T1000 (cell line): ENCODE measurements at places on chromosomes 7 and 10.

DNA sequence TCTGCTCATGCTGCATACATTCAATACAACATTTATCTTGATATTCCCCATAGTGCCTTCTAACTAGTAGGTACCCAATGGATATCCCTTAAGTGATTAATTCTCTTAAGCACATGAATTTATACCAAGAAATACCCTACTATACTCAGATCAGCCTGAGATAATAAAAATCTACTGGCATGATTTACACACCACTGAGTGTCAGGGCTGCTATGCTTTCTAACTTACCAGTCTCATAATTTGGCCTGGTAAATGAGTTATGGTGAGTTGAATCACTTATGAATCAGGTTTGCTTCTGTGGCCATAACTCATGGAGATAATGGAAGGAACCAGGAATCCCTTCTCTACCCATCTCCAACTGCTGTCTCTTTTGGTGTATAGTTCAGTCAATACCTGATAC lies 122.8 kb downstream of the THSD7A start:
- DNase-seq, result no peak

DNA sequence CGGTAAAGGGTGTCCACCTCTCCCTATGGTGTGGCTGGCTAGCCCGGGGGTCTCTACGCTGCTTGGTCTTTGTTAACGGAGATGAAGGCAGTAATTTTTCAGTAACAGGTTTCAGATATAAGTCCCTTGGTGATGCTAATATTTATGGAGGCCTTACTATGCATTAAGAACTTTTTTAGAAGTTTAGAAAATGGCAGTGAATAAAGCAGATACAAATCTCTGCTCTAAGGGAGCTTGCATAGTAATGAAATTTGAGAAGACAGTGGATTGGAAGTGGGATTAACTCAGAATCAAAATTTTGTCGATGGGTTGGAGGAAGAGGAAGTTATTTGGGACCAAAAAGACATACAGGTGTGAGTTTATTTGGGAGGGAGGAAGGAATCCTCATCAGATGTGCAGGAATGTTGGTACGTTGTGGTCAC lies 445 bp downstream of the SSBP1 start:
- DNase-seq, result no peak

DNA sequence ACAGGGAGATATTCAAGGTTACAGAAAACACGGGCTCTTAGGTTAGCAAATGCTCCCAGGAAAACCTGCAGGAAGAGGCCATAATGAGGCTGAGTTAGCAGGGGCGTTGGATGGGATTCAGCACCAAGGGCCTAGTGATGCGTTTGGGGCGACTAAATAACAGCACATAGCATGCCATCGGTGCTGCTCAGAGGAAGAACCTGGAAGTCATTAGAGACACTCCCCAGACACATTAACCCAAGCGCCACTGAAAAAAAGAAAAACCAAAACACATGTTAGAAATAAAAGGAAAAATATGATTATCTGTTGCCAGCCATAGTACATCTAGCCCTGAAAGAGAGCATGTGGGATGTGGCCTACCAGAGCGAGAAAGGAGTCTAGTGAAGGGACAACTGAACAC lies 28.8 kb upstream of the OPALIN start:
- DNase-seq, result no peak

DNA sequence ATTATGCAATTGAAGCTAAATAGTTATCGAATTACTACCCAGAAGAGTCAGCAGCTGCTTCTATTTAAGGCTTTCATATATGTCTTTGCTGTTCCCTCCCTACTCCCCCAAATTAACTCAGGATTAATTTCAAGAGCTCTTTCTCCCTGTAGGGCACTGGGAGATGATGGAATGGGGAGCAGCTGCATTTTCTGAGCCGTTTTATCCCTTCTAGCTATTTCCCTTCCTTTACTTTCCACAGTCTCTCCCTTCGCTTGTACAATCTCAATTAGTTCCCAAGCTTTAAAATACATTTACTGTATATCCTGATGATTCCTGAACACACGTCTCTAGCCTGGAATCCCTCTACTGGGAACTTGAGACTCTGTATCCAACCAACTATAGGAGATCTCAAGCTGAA lies 19.8 kb upstream of the TSPAN12 start:
- no peak for DNase-seq

DNA sequence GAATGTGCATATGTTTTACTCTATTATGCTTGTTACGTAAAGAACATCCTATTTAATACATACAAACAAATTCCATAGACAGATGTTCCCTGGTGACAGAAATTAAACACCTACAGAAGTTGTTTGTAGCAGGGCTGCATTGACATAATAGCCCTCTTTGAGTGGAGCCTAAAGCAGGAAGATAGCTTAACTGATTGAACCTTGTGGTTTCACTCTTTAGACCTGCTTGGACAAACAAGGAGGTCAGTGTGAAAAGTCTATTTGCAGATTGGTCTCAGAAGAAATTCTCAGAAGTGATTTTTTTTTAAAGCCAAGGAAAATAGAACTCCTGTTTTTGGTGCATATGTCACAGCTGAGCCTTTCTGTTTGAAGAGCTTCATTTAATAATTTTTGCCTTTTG lies 121.3 kb downstream of the PPP1R9A start:
- DNase-seq, result no peak

GRCh38 chr10:123614888-123615287 lies 51.3 kb upstream of the GPR26 start:
- DNase-seq, result peak; percentile 9

DNA sequence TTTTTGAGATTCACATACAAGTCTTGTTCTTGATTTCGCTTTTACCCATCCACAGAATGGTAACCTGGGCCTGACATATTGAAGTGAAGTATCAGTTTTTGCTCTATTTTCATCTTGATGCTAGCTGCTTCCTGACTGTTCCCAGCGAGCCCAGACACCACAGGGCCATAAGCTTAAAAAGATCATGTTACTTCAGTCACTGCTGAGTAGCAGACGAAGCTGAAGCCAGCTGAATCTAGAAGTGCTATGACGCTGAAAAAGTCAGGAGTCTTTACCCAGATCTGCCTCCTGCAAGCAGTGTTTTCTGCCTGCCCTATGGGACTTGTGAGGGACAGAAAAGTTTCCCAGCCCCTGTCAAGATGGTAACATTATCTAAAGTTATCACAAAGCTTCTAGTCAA lies 2.7 kb upstream of the PRXL2A start:
- no peak for DNase-seq

DNA sequence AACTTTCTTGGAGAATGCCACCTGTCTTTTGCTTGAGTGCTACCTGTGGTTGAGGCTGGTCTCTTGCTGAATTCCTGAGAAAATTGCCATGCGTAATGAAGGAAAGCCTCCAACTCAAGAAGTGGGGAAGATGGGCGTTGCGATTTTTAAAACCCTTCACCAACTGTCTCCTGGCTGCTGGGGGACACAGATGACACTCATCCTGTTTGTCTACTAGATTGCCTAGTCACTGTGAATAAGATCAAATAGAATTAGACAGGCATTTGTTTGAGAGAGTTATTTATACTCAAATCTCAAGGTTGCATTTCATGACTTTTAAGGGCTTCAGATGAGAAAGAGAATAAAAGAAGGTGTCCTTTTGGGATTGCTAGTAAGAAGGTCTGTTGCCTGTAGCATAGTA lies 84.3 kb upstream of the MTPN start:
- no peak for DNase-seq

- no peak for DNase-seq
Measured at GRCh38 chr10:79982362-79982800, 33.5 kb upstream of the SFTPD start.

DNA sequence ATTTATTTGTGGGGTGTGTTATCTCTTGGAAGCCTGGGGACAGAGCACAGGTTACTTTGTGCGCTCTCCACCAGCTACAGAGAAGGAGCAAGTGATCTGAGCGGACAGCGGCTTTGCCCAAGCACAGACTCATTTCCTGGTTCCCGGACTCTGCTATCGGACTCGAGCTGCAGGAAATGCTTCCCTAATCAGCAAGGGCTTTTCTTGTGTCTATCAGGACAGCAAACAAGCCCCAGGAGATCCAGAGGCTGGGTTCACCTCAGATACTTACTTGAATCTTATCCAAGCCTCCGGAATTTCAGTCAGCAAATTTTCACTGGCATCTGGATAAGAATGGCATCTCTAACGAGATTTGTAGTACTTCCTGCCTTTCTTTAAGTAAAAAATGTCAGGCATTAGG lies 27.8 kb downstream of the MRC1 start:
- DNase-seq, result no peak

- DNase-seq, result no peak
Measured at GRCh38 chr10:121079226-121079625, 228.1 kb downstream of the WDR11 start.

GRCh38 chr10:23081221-23081750 lies 14.1 kb upstream of the MSRB2 start:
- DNase-seq, result no peak

GRCh38 chr7:28364082-28364481 lies 48.2 kb upstream of the CREB5 start:
- no peak for DNase-seq

DNA sequence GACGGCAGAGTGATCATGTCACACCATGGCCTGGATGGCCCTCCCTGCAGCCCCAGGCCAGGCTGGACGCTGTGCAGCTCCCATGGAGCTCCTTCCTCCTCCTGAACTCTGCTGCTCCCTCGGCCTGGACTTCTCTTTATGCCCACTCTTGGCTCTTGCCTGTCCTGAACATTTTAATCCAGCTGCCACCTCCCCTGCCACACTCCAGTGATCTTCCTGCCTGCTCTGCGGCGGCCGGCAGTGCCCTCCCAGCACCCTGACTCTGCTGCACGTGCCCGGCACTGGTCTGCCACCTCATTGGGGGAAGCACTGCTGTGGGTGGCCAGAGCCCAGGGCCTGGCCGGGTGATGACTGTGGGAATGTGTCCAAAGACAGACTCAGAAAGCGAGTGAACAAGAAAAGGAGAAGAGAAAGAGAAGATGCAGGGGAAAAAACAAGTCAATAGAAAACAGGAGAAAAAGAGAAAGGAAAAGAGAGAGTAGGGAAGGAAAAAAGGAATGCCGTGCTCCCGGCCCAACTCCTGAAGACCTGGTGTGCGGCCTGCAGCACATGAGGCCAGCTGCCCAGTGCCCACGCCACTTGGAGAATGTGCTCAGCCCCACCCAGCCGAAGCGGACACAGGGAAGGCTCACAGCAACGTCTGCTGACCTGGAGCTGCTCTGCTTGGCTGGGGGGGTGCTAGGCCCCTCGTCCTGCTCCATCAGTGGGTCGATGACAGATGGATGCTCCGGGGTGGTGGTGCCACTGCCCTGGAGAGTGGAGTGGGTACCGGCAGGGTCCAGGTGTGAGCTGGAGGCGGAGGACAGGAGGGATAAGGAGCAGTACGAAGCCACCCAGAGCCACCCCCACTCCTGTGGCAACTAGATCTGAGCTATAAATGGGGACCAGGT lies 115.9 kb downstream of the DLG5 start:
- DNase-seq, result no peak

DNA sequence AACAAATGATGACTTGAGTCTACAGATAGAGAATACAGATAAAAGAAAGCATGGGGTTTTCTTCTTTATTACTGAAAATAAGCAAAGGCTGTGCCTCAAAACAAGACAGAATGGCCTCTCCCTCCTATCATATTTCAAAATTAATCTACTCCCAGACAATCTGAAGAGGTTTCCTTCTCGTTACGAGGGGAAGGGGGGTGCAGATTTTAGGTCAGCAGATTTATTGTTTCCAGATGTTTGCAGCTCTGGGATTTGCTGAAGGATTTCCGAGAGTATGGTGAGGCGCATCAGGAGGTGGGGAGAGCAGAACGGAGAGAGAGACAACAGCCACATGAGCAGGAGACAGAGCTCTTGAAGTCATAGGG lies 89.8 kb downstream of the KIAA1549 start:
- no peak for DNase-seq

DNA sequence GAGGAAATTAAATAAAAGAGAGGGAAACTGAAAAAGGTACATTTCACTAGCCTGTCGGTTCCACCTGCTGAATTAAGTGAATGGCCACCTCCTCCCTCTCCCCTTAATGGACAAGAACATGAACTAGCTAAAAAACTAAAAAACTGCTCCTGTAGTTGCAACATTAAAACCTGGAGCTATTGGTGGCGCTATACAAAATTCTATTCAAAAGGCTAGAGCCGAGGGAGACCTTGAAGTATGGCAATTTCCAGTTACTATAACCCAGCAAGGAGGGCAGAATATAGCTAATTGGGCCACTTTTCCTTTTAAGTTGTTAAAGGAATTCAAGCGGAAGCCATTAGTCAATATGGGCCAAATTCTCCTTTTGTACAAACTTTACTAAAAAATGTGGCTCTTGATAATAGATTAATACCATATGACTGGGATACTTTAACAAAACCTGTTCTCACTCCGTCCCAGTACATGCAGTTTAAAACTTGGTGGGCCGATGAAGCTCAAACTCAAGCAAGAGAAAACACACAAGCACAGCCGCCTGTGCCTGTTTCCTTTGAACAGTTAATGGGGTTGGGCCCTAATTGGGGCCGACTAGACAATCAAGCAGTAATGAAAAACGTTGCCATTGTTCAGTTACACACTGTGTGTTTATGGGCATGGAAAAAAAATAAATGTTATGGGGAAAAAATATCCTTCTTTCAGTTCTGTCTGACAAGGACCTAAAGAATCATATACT lies 6.5 kb upstream of the CHST3 start:
- no peak for DNase-seq

- DNase-seq, result no peak
Measured at GRCh38 chr10:112587729-112588128, 140.7 kb downstream of the VTI1A start.

- no peak for DNase-seq
Measured at GRCh38 chr10:130495891-130496636, 359.9 kb downstream of the GLRX3 start.

DNA sequence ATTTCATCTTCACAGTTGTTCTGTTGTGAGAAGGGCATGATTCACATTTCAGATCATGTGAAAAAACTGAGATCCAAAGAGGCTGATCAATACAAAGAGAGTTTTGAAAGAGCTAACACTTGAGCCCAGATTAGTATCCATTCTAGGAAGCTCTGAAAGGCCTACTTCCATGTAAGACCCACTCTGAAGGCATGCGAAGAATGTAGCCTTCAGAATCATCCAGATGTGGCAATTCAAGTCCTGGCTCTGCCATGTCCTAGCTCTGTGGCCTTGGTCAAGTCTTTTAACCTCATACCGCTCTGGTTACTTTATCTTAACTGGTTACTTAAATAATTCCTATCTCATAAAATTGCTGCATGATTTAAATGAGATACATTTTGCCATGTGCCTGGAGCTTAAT lies 111.1 kb downstream of the FZD1 start:
- no peak for DNase-seq

GRCh38 chr7:135650831-135651573 lies 11.3 kb upstream of the STMP1 start:
- no peak for DNase-seq

- DNase-seq, result no peak
Measured at GRCh38 chr7:33155811-33156210, 26.4 kb downstream of the BBS9 start.

GRCh38 chr10:27531336-27531847 lies 27.3 kb downstream of the RAB18 start:
- no peak for DNase-seq

GRCh38 chr7:81158189-81158588 lies 239.3 kb upstream of the SEMA3C start:
- no peak for DNase-seq

- no peak for DNase-seq
Measured at GRCh38 chr7:8511855-8512254, 78.4 kb downstream of the NXPH1 start.

GRCh38 chr10:75753621-75754020 lies 322.2 kb downstream of the LRMDA start:
- no peak for DNase-seq

- DNase-seq, result no peak
Measured at GRCh38 chr10:33112831-33113455, 154.9 kb upstream of the ITGB1 start.

- DNase-seq, result no peak
Measured at GRCh38 chr10:43220657-43221418, 46.0 kb downstream of the RASGEF1A start.
